ENCODE measurements at places on chromosomes 1 and 21. TPM values are rescaled to one million over a fixed set of nuclear protein-coding genes. Genes with fewer than 3 reads are reported as not detected.
A peak's percentile ranks its signal among the peaks of the same experiment; 100 is the strongest.

BRINP3 gene
- 6.8 TPM for total RNA-seq

MROH7 gene
- total RNA-seq = 5.5 TPM

AIM2 gene
- total RNA-seq = not detected

NOL9 gene
- 15.4 TPM for total RNA-seq

PLD5 gene
- 0.12 TPM for total RNA-seq

RHCE gene
- not detected for total RNA-seq

CR2 gene
- total RNA-seq = not detected

OR2L13 gene
- total RNA-seq = not detected

SELP gene
- total RNA-seq = 13.7 TPM

DNA sequence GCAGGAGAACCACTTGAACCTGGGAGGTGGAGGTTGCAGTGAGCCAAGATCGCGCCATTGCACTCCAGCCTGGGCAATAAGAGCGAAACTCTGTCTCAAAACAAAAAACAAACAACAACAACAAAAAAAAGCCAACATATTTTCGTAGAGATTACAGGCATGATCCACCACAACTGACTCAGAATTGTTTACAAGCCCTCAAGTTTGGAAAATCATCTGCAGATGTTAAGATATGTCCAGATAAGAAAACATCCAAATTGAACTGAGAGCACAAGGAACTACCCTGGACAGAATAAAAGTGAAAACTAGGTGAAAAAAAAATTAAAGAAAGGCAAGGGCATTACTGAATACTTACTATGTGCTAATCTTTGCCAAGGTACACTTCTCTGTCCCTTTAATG is 89.8 kb upstream of the WLS start:
- H3K27me3 ChIP-seq = no peaks in the 10 kb centered on the region
- DNase-seq = no peak
- H3K36me3 ChIP-seq = no peaks in the 10 kb centered on the region
- no peak overlapping the region for H3K4me3 ChIP-seq
- no peaks in the 10 kb centered on the region for H3K4me1 ChIP-seq

DNA sequence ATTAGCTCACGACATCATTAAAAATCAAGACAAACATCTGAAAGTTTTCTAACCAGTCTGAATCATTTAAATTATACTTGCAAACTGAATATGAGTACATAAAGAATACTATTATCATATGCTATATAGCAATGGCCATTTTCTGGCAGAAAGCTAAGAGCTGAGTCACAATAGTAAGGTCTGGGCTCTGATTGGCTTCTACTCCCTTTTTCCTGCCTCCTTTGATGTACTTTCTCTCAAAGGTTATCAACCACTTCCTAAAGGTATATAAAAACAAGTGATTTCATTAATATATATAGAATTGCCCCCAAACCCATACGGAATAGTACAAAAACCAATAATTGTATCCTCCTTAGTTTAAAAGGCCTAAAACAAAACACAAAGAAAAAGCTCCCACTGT is 7.0 kb downstream of the KCNA3 start:
- no peaks in the 10 kb centered on the region for H3K36me3 ChIP-seq
- H3K4me1 ChIP-seq = no peaks in the 10 kb centered on the region
- H3K27me3 ChIP-seq = no peaks in the 10 kb centered on the region

DNA sequence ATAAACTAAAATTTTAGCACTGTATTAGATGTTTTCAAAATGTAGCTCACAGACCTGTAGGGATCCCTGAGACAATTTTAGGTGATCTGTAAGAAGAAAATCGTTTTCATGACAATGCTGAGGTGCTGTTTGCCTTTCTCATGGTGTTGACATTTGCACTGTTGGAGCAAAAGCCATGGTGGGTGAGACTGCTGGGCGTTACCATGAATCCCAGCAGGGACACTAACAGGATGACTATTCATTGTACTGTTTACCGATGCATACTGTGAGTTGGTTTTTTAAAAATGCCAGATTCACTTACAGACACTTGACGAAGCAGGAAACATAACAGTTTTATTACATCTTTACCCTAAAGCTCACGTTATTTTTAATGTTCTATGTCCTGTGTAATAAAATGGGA is 468.5 kb downstream of the PCP4 start:
- no peaks in the 10 kb centered on the region for H3K36me3 ChIP-seq
- H3K27ac ChIP-seq = no peak overlapping the region
- no peaks in the 10 kb centered on the region for H3K4me1 ChIP-seq
- DNase-seq = no peak
- H3K4me3 ChIP-seq = no peak overlapping the region

DNA sequence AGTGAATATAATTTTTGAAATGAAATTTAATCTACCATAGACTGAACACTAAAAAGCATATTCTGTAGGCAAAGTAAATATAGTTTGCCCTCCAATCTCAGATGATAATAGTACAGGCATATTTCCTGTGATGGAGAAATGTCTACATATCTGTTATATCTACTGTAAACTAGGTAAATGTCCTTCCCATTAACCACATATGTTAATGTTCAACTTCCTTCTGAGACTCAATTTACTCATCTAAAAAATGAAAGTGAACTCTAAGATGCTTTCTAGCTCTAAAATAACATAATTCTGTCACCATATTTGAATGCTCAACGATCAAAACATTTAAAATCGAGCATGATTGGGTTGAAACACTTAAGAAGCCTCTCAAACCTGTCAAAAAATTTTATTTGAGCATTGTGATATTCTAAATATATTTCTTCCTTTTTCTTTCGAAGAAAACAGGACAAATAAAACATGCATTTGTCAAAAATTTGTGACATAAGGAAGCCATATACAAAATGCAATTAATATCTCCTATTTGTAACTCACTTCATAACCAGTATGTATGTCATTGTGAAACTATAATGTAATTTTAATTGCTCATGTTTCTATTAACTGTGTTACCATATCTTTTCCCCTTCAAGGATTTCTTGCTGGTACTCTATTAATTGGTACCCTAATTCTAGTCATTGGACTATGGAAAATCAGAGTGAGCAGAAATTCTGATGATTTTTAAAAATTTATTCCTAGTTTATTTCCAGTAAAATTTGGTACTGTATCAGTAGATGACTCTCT is 34.2 kb downstream of the CD55 start:
- no peak overlapping the region for H3K27ac ChIP-seq
- no peak for DNase-seq
- no peaks in the 10 kb centered on the region for H3K4me1 ChIP-seq
- H3K36me3 ChIP-seq = no peaks in the 10 kb centered on the region

DNA sequence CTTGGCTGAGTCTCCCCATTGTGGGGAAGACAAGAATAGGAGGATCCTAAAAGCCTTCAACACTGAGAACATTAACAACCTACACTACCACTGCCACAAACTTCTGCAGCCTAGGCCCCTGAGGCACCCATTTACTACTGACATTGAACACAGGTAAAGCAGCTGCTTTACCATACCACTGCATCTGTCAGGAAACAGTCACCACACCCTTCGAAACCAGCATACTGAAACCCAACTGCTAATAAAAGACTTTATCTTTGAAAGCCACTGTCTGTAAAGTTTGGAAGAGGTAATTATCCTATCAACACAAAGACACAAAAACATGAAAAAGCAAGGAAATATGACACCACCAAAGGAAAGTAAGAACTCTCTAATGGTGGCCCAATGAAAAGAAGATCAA is 7.4 kb downstream of the IFNAR1 start:
- no peak overlapping the region for H3K4me3 ChIP-seq
- H3K36me3 ChIP-seq = peaks cover under 1% of the 10 kb centered on the region
- no peaks in the 10 kb centered on the region for H3K27me3 ChIP-seq
- DNase-seq = no peak

GRCh38 chr1:92786111-92786901 is 1.4 kb upstream of the EVI5 start:
- H3K4me3 ChIP-seq = no peak overlapping the region
- H3K27ac ChIP-seq = peak overlapping the region; percentile 97
- no peak for DNase-seq
- H3K27me3 ChIP-seq = no peaks in the 10 kb centered on the region
- H3K36me3 ChIP-seq = no peaks in the 10 kb centered on the region
- no peaks in the 10 kb centered on the region for H3K4me1 ChIP-seq

DNA sequence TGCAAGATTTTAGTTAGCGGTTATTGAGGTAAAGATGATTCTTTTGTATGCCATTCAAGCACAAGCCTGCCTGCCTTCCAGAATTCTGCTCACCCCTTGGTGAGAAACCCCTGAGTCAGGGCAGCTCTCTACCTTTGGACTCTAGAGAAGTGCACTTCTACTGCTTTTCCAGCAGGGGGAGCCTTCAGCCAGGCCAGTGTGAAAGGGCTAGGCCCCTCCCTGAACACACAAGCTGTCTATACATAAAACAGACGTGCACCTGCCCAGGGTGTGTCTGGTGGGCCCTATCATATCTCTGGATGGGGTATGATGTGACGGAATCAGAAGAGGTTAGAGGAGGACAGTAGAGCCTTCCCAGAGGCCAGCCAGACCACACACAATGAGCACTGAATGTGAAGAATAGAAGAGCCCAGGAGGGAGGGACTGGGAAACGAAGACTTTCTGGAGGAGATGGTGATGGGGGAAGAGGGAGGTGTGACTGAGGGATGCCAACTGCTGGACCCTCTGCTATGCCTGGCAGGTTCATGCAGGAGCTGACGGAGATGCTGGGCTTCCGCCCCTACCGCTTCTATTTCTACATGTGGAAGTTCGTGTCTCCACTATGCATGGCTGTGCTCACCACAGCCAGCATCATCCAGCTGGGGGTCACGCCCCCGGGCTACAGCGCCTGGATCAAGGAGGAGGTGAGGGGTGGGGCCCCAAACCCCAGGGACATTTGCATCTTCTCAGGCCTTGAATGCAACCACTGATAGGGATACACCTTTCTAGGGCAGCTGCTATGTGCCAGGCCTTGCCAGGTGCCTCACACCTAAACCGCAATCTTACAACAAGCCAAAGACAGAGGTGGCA is 13.0 kb upstream of the KCNC4 start:
- DNase-seq = no peak
- H3K36me3 ChIP-seq = no peaks in the 10 kb centered on the region
- H3K4me3 ChIP-seq = no peak overlapping the region
- no peak overlapping the region for H3K27ac ChIP-seq

GRCh38 chr21:37749132-37749531 is 167.1 kb downstream of the KCNJ6 start:
- no peak overlapping the region for H3K27ac ChIP-seq
- H3K36me3 ChIP-seq = no peaks in the 10 kb centered on the region
- H3K27me3 ChIP-seq = no peaks in the 10 kb centered on the region
- H3K4me3 ChIP-seq = no peak overlapping the region

DNA sequence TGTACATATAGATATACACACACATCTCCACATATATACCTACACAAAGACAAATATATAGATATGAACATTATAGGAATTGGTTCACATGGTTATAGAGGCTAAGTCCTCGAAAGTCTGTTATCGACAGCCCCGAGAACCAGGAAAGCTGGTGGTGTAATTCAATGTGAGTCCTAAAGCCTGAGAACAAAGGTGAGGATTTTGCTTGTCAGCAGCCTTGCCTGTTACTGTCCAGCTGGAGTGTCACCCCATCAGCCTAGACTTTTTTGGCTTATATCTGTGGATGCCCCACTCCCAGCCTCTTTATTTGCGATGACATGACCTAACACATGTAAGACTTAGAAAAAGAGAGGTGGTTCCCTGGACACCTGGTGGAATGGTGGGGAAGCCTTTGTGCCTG is 97.0 kb downstream of the GIPC2 start:
- no peaks in the 10 kb centered on the region for H3K36me3 ChIP-seq
- no peak overlapping the region for H3K27ac ChIP-seq
- no peak for DNase-seq
- no peaks in the 10 kb centered on the region for H3K27me3 ChIP-seq
- H3K4me1 ChIP-seq = no peaks in the 10 kb centered on the region
- H3K4me3 ChIP-seq = no peak overlapping the region

- no peak overlapping the region for H3K27ac ChIP-seq
- no peak overlapping the region for H3K4me3 ChIP-seq
- no peaks in the 10 kb centered on the region for H3K27me3 ChIP-seq
- DNase-seq = no peak
- no peaks in the 10 kb centered on the region for H3K36me3 ChIP-seq
These were observed 111.5 kb upstream of the USP24 start for GRCh38 chr1:55326496-55327243.

- no peak overlapping the region for H3K27ac ChIP-seq
- H3K27me3 ChIP-seq = no peaks in the 10 kb centered on the region
- H3K4me3 ChIP-seq = no peak overlapping the region
- peak; percentile 30 for DNase-seq
These were observed 31.3 kb upstream of the LRIG2 start for GRCh38 chr1:113041569-113042284.

GRCh38 chr1:85296980-85297379 is 20.5 kb upstream of the BCL10 start:
- H3K4me1 ChIP-seq = no peaks in the 10 kb centered on the region
- no peak overlapping the region for H3K4me3 ChIP-seq
- DNase-seq = no peak
- H3K27me3 ChIP-seq = no peaks in the 10 kb centered on the region
- H3K27ac ChIP-seq = peak overlapping the region; percentile 68

- no peaks in the 10 kb centered on the region for H3K36me3 ChIP-seq
- no peak overlapping the region for H3K27ac ChIP-seq
- no peaks in the 10 kb centered on the region for H3K4me1 ChIP-seq
- H3K4me3 ChIP-seq = no peak overlapping the region
- no peaks in the 10 kb centered on the region for H3K27me3 ChIP-seq
- DNase-seq = no peak
These were observed 7.6 kb downstream of the CHD5 start for GRCh38 chr1:6172549-6172948.

- no peaks in the 10 kb centered on the region for H3K27me3 ChIP-seq
- peak overlapping the region; percentile 9 for H3K27ac ChIP-seq
- peak; percentile 67 for DNase-seq
- H3K36me3 ChIP-seq = no peaks in the 10 kb centered on the region
- peaks cover 9% of the 10 kb centered on the region for H3K4me1 ChIP-seq
- H3K4me3 ChIP-seq = no peak overlapping the region
These were observed 14.2 kb upstream of the TENT5B start for GRCh38 chr1:27026621-27027574.
